Mesendoderm (in vitro differentiated cells): ENCODE measurements at places on chromosomes 5 and 9.

- no peak overlapping the region for H3K4me3 ChIP-seq
- no peak for DNase-seq
- no peaks in the 10 kb centered on the region for H3K4me1 ChIP-seq
- no peaks in the 10 kb centered on the region for H3K36me3 ChIP-seq
- no peaks in the 10 kb centered on the region for H3K27me3 ChIP-seq
Measured at GRCh38 chr9:93043122-93043521, 15.4 kb upstream of the SUSD3 start.

GRCh38 chr9:91954841-91955471 lies 4.9 kb upstream of the ROR2 start:
- H3K36me3 ChIP-seq, result no peaks in the 10 kb centered on the region
- no peaks in the 10 kb centered on the region for H3K27me3 ChIP-seq
- DNase-seq, result peak; percentile 83
- no peak overlapping the region for H3K27ac ChIP-seq
- peaks cover 7% of the 10 kb centered on the region for H3K4me1 ChIP-seq

- DNase-seq, result no peak
- no peaks in the 10 kb centered on the region for H3K36me3 ChIP-seq
- H3K27ac ChIP-seq, result no peak overlapping the region
- no peaks in the 10 kb centered on the region for H3K27me3 ChIP-seq
Measured at GRCh38 chr9:87554171-87554910, 56.7 kb downstream of the DAPK1 start.

- no peak overlapping the region for H3K4me3 ChIP-seq
- no peak for DNase-seq
- H3K27ac ChIP-seq, result no peak overlapping the region
- no peaks in the 10 kb centered on the region for H3K27me3 ChIP-seq
- H3K36me3 ChIP-seq, result no peaks in the 10 kb centered on the region
Measured at GRCh38 chr5:76679231-76679630, 36.7 kb upstream of the F2R start.

GRCh38 chr9:113499876-113500497 lies 36.5 kb downstream of the RGS3 start:
- H3K36me3 ChIP-seq, result no peaks in the 10 kb centered on the region
- H3K27ac ChIP-seq, result no peak overlapping the region
- no peak for DNase-seq
- H3K4me1 ChIP-seq, result peaks cover 5% of the 10 kb centered on the region
- H3K27me3 ChIP-seq, result no peaks in the 10 kb centered on the region

DNA sequence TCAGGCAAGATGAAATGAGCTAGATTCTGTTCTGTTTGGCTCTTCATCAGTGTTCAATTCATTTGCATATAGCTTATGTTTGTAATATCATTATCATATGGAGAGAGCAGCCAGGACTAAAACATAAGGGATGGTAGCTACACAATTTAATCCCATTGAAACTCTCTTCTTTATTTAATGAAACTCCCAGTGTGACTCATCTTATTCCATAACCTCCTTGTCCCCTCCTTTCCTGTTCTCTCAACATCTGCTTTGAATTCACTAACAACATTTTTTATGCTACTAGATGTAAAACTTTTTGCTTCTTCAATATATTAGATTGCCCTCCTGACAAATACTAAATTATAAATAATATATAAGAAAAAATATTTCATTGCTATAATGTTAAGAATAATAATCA lies 1823.4 kb downstream of the MAT2B start:
- no peak overlapping the region for H3K4me3 ChIP-seq
- H3K36me3 ChIP-seq, result no peaks in the 10 kb centered on the region
- no peaks in the 10 kb centered on the region for H3K4me1 ChIP-seq
- no peaks in the 10 kb centered on the region for H3K27me3 ChIP-seq

DNA sequence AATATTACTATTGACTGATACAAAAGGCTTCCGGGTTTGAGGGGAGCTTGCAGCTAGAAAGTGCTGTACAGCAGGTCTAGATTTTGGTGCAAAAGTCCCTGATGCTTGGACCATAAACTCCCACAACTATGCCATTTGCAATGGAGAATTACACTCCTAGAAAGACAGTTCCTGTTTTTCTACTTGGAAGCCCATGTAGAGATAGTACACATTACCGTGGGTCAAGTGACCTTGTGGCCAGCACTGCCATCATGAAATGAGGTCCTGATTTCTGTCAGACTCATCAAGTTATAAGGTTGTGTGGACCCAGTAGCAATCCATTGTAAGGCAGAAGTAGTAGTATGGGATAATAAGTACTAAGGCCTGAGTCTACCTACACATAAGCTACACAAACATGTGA lies 42.8 kb upstream of the TNFSF8 start:
- H3K4me1 ChIP-seq, result no peaks in the 10 kb centered on the region
- no peak for DNase-seq
- no peak overlapping the region for H3K4me3 ChIP-seq
- no peaks in the 10 kb centered on the region for H3K36me3 ChIP-seq
- no peaks in the 10 kb centered on the region for H3K27me3 ChIP-seq

GRCh38 chr5:167050568-167051401 lies 1240.7 kb upstream of the WWC1 start:
- H3K36me3 ChIP-seq, result no peaks in the 10 kb centered on the region
- no peak overlapping the region for H3K27ac ChIP-seq
- no peak overlapping the region for H3K4me3 ChIP-seq
- H3K4me1 ChIP-seq, result no peaks in the 10 kb centered on the region
- peak; percentile 50 for DNase-seq

GRCh38 chr5:619444-619843 lies 7.3 kb downstream of the CEP72 start:
- H3K27me3 ChIP-seq, result no peaks in the 10 kb centered on the region
- DNase-seq, result no peak
- H3K4me3 ChIP-seq, result no peak overlapping the region
- H3K4me1 ChIP-seq, result no peaks in the 10 kb centered on the region
- peaks cover 12% of the 10 kb centered on the region for H3K36me3 ChIP-seq

- no peak for DNase-seq
- no peak overlapping the region for H3K4me3 ChIP-seq
- H3K4me1 ChIP-seq, result no peaks in the 10 kb centered on the region
- no peak overlapping the region for H3K27ac ChIP-seq
Measured at GRCh38 chr5:35828082-35828598, 28.6 kb upstream of the IL7R start.

DNA sequence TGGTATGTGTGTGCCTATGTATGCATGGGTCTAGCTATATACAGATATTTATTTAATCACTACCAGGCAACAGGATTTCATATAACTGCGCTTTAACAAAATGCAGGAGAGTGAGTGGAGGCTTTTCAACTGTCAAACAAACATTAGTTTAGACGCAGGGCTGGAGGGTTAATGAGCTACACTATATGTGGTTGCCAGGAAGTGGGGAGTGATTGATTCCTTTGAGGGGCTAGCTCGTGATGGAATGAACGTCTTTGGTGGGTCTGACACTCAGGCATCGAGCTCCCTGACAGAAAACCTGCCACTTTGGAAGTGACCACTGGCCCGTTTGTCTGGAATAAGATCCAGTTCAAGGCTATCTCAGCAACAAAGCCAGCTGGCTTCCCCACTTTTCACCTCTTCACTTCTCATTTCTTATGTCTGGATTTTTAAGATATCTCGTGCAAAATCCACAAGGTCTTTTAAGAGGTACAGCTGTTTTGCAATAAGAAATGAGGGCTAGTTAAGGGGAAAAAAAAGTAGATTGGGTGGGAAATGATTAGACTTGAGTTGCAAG lies 78.0 kb downstream of the CFAP77 start:
- DNase-seq, result no peak
- no peak overlapping the region for H3K4me3 ChIP-seq
- no peak overlapping the region for H3K27ac ChIP-seq
- H3K36me3 ChIP-seq, result no peaks in the 10 kb centered on the region
- no peaks in the 10 kb centered on the region for H3K27me3 ChIP-seq
- no peaks in the 10 kb centered on the region for H3K4me1 ChIP-seq

DNA sequence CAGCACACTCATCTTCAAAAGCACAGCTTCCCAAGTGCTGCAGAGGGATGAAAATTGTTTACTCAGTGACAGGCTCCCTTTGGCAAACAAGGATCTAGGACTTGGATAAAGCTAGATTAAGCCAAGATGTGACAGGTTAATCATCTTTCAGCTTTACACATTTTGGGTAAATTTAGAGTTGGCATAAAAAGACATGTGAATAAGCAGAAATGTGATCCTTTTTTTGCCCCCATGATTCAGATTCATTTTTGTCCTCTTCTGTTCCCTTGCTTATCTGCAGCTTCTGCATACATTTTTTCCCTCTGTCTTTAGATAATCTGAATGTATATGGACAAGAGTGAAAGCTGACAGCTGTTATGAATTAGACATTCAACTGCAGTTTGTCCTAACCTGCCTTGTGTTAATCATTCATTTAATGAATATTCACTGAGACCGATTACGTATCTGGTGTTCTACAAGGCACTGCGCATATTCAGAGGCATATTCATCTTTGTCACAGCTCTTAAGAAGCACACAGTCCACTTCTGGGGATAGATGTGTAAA lies 19.6 kb downstream of the ADAMTSL1 start:
- H3K4me3 ChIP-seq, result no peak overlapping the region
- no peaks in the 10 kb centered on the region for H3K4me1 ChIP-seq
- DNase-seq, result no peak
- no peaks in the 10 kb centered on the region for H3K36me3 ChIP-seq
- no peak overlapping the region for H3K27ac ChIP-seq

GRCh38 chr5:116402235-116402634 lies 172.4 kb downstream of the SEMA6A start:
- H3K4me3 ChIP-seq, result no peak overlapping the region
- no peak for DNase-seq
- H3K4me1 ChIP-seq, result no peaks in the 10 kb centered on the region
- H3K27ac ChIP-seq, result no peak overlapping the region
- no peaks in the 10 kb centered on the region for H3K27me3 ChIP-seq

GRCh38 chr5:18507114-18507513 lies 872.9 kb downstream of the TAF11L14 start:
- DNase-seq, result no peak
- H3K27me3 ChIP-seq, result no peaks in the 10 kb centered on the region
- no peaks in the 10 kb centered on the region for H3K36me3 ChIP-seq
- no peaks in the 10 kb centered on the region for H3K4me1 ChIP-seq

DNA sequence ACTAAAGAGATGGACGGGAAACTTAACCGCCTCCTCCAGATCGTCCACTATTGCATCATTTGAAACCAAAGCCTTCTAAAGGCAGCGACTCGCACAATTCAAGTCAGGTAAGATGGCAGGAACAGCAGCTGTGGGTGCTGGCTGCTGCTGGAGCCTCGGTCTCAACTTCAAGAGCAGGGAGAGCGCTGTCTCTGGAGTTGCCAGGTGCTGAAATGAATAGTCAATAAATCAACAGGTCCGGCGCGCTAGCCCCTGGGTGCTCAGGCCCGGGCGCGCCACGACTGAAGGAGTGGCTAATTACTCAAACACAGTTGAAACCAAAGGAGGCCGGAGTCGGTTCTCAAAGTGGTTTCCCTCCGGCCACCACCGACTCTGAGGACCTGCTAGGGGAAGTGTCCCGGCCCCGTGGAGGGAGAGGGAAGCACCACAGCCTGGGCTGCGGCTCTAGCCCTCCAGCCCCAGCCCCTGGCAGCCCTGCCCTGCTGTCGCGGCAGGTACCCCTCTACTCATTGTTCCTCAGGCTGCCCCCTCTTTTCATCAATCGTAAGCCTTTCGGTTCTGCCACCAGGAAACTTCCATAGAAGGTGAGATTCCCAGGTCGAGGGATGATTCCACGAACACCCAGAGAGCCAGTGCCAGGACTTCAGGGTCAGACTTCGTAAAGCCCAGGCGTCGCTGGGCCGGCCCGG lies 804 bp downstream of the TTC39B start:
- H3K4me1 ChIP-seq, result peaks cover 2% of the 10 kb centered on the region
- peak overlapping the region; percentile 51 for H3K4me3 ChIP-seq
- peak; percentile 84 for DNase-seq
- H3K36me3 ChIP-seq, result no peaks in the 10 kb centered on the region
- H3K27me3 ChIP-seq, result no peaks in the 10 kb centered on the region
- H3K27ac ChIP-seq, result peak overlapping the region; percentile 83
